ENCODE measurements at places on chromosomes 12 and 14.

DNA sequence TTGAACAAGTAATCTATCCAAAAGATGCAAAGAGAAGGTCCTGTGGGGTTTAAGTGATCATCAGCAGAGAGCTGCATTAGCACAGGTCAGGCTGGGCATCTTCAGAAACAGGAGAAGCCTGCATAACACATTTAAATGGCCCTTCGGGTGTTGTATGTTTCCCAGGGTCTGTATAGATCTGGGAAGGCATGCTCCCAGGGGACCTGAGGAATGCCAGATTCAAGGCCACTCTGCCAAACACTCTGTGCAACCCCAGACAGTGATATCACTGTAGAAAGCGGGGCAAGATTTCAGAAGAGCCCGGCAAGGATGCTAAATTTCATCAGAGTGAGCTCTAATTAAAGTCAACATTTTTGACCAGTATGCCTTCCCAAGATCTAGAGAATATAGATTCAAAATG, 92.9 kb downstream of the ARMH4 start:
- DNase-seq, result no peak

DNA sequence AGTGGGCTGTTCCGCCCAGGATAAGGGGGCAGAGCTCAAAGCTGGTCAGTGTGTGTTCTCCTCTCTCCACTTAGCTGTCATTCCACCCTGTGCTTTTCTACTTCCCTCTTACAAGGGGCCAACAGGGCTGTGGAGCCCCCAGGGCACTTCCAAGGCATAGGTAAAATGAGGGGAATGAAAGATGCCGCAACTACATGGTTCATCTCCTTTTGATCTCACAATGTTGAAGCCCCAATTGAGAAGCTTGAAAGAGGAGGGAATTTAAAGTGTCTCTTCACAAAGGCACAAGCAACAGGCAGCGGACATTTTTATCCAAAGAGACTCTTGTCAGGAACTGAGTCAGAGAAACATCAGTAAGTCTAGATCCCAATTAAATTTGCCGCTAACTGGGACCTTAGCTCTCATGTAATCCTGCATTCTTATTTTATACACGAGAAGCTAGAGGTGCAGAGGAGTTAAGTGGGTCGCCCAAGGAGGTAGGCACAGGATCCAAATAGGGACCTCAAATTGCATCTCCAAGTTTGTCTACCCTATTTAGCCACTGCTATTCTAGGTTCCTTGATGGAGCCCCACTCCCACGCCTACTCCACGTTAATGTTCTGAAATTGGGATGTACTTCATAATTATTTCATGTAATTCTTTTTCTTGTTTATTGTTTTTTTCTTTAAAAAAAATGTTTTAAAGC, 20.1 kb downstream of the TRIM9 start:
- no peak for DNase-seq

DNA sequence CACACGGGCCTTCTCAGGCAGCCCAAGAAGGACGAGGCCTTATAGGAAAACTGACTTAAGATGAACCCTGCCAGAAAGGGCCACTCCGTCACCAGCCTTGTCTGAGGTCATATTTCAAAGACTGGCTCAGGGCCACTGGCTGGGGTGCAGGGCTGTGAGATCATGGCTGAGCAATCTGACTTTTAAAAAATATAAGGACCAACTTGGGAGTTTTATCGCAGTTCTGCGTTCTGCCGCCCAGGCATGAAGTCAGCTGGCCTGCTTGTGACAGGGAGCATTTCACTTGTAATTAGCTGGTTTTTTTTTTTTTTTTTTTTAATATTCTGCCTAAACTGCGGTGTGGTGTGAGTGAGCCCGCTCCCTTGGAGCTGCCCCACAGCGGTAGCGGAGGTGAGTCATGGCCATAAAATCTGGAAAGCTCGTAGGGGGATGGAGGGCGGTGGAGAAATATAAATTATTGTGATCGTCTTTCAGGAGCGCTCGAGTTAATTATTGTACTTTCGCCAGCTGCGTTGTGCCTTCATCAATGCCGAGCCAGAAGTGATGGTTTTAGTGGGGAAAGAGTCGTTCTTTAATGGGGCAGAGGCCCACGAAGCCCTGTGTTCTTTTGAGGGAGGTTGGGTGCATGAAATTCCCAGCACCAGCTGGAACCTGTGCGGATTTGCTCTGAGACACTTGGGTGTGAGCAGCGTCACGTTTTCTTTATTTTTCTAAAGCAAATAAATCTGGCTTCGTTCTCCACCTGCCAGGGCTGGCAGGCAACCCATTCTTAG, 231.9 kb downstream of the C12orf75 start:
- no peak for DNase-seq

- no peak for DNase-seq
Measured at GRCh38 chr14:94043111-94043755, 17.1 kb downstream of the OTUB2 start.

GRCh38 chr12:98828802-98829600, 183.9 kb downstream of the APAF1 start:
- no peak for DNase-seq

DNA sequence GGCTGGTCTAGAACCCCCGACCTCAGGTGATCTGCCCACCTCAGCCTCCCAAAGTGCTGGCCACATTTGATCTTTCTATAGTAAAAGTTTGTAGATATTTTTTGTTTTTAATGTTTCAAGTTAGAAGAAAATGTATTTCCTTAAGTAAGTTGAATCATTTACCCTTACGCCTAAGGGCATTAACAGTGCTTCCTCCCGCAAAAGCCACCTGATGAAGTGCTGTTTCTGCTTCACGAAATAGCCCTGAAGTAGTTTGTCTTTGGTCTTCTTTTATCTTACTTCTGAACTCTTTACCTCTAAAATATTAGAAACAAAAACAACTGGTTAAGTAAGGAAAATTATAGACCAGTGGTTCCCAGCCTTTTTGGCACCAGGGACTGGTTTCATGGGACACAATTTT, 22.7 kb downstream of the PAWR start:
- no peak for DNase-seq

DNA sequence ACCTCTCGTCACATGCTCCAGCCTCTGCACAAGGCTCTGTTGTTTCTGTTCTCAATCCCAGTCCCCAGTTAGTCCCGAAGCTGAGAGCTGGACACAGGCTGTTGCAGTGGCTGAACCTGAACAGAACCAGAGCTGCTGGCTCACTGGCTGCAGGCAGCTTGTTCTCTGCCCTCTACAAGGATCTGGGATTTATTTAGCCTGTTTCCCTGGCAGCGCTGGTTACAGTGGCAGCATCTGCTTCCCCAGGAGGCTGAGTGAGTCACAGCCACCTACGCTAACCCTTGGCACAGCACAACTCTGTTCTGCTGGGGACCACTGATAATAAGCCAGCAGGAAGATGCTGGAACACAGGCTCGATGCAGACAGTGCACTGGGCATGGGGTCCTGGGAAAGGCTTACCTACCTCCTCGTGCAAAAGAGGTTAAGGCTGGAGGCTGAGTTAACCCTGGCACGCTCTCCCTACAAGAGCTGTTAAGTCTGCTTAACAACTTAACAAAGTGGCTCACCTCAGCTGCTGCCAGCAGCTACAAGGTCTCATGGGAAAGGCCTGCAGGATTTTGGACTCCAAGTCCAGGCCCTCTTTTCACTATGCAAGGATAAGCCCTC, 299.6 kb downstream of the PCNX1 start:
- no peak for DNase-seq

GRCh38 chr14:96100161-96101064, 61.3 kb downstream of the C14orf132 start:
- peak; percentile 36 for DNase-seq

GRCh38 chr14:95944462-95944861, 67.8 kb downstream of the TUNAR start:
- no peak for DNase-seq

DNA sequence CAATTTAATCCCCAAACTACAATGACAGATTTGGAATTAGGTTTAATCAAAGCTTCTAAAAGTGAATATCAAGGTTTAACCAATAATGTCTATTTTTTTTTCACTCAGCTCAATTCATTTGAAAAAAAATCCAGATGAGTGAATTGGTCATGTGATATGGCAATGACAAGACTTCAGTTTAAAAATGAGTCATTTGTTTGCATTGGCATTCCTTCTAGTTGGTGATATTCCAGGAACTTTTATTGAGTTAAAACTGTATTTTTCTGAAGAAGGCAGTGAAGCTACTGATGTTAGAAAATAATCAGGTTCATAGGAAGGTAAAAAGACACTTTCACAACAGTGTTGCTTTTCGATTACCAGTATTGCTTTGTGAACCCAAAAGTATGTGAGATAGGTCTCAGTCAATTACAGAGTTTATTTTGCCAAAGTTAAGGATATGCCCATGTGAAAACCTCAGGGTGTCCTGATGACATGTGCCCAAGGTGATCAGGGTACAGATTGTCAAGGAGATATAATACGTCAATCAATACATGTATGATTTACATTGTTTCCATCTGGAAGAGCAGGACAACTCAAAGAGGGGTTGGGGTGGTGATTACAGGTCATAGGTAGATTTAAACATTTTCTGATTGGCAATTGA, 1214.9 kb downstream of the GALC start:
- no peak for DNase-seq

GRCh38 chr12:70059373-70059772, 183.9 kb upstream of the CNOT2 start:
- DNase-seq, result no peak

DNA sequence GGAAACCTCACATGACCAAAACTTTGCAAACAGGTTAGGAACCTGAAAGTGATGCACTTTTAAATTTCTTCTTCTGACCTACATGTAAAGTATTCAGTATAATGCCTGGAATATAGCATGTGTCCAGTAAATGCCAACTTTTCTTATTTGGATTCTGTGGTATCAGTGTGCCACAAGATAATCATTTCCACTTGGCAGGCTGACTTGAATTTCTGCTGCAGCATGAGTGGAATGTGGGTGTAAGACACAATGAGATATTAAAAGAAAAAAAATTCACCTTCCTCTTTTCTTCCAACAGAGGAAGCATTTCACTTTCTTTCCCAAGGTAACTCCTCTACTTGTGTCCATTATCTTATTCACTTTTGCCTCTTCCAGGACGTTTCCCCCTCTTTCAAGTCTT, 141.9 kb upstream of the PRKD1 start:
- no peak for DNase-seq

DNA sequence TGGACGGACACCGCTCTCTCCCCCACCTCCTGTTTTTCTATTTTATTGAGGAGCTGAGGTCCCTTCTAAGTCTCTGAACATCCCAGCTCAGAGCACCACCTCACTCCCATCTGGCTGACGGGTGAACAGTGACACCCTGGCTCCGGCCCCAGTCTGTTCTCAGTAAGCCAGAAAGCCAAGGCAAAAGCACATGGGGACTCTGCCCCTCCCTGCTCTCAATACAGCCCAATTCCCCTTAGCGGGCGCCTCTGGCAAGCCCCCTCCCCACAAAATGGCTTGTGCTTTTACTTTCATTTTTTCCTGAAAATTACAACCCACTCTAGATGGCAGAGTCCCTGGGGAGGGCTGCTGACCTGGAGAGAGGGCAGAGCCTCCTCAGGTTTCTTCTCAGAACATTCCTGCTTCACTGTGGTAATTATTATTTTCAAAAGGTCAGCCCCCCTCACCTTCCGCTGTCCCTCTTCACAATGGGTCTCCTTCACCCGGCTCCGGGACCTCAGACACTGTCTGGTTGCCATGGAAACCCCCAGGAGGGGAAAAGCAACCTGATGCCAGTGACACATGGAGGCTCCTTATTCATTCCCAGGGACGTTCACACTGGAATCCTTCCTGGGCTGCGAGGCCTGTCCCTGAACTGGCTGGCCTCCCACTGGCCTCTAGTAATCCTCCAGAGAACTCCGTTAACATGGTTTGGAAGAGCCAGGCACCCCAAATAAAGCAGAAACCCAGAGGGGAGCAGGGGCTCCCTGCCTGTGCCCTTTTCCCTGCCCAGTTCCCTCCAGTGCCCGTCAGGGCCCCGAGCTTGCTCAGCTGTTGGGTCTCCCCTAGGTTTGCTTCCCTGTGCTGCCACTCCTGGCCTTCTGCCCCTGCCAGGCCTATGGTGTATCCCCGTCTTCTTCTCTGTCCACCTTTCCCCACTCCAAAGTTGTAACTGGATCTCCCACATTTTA, 15.9 kb downstream of the COL2A1 start:
- no peak for DNase-seq

DNA sequence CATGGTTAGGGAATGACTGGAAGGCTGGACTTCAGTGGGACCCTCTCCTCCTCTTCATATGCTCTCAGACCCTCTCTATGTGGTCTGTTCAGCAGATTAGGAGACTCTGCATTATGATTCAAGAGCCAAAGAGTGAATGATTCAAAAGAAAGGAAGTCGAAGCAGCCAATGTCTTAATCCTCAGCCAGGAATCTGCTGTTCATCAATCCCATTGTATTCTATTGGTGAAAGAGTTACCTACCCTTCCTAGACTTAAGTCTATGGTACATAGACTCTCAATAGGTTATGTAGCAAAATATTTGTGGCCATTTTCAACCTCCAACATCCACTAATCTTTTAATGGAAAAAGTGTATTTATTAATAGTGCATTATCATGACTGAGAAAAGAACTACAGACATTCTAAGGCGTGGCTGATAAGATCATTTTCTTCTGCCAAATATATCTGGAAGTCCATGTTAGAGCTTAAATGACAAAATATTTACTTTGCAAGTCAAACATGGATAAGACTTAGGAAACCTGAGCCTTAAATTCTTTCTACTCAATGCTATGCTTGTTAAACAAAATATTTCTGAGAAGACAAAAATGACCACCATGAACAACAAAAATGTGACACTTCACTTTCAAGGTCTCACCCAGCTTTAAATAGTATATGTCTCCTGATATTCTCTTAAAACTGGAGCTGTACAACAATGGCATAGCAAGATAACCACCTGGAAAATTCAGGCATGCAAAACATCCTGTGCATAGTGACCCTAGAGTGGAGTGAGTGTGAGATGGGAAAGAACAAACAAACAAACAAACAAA, 1100.6 kb downstream of the GALC start:
- DNase-seq, result no peak

DNA sequence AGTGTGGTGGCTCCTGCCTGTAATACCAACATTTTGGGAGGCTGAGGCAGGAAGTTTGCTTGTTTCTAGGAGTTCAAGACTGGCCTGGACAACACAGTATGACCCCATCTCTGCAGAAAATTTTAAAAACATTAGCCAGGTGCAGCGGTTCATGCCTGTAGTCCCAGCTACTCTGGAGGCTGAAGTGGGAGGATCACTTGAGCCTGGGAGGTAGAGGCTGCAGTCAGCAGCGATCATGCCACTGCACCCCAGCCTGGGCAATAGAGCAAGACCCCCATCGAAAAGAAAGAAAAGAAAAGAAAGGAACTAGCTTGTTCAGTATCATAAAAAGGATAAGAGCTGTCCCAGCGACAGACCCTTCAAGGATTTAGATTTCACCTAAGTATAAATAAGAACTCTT, 18.1 kb upstream of the PWP1 start:
- no peak for DNase-seq

DNA sequence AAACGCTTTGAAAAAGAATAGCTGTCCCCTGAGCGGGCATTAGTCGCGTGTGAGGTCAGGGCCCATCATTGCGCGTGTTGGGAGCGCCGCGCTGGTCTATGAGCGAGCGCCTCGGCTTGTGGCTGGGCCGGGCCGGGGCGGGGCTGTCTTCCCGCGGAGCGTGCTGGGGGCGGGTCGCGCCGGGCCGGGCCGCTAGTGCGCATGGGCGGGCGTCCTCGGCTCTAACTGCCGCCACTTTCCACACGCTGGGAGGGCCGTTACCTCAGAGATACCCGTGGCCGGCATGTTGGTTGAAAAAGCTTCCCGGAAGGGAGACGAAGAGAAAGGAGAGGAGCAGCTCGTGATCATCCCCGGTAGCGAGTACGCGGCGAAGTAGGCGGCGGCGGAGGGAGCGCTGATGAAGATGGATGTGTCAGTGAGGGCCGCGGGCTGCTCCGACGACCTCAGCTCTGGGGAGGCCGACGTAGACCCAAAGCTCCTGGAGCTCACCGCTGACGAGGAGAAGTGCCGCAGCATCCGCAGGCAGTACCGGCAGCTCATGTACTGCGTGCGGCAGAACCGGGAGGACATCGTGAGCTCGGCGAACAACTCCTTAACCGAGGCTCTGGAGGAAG, at the start of gene EID3:
Gene EID3 (plus strand): TSS at position 202 of the 614 bp plus-strand sequence. CDS start 196 bp downstream, at position 398.
- peak; percentile 81 for DNase-seq

Measured in stimulated activated CD8-positive, alpha-beta memory T cell treated with anti-CD3 and anti-CD28 coated beads, Interleukin-7, amount 100 ng/mL, for 1 hour (primary cell).